RWPE1 (cell line): ENCODE measurements at places on chromosomes 13 and 19.

DNA sequence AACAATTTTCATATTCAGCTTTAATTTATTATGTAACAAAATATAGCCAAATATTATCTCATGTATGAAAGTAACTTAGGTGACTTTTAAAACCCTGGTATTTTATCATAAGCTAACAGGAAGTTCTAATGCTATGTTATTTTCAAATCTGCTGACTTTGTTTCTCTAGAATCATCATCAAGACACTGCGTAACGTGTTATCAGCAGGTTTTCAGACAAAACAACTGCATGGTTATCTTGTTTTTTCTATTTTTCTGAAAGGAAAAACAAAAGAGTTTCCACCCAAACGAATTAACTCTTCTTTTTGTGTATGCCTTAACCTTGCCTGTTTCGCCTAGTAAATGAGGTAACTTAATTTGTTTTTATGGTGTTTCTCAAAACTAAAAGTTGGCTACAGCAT, 156.3 kb downstream of the TBC1D4 start:
- no peak for DNase-seq

DNA sequence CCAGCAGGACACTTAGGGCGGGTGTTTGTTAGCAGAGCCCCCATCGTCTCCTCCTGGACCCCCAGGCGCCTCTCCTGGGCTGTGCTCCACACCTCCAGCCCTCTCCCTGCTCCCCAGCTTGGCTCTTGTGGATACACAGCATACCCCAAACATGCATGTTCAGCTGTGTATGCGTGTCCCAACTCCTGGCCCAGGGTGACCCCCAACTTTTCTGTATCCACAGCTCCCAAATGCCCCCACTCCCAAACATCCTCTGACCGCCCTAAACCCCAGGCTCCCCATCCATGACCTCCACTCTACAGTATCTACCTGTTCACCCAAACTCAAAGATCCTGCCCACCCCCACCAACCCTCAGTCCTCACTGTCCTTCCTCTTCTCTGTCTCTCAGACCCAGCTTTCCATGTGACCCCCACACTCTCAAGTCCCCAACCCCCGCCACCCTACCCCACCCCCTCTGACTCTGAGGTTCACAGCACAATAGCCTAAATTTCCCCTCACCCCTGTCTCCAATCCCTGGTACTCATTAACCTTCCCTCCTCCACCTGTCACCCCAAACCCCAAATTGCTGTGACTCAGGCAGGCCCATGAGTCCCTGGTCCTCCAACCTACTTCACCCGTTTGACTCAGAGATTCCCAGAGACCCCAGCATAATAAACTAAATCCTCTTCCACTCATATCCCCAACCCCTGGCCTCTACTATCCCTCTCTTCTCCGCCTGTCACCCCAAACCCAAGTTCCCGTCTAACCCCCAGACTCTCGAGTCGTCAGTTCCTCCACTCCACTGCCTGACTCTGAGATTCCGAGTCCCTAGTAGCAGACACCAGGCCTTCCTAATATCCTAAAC, 968 bp downstream of the UBE2M start:
- no peak for DNase-seq

DNA sequence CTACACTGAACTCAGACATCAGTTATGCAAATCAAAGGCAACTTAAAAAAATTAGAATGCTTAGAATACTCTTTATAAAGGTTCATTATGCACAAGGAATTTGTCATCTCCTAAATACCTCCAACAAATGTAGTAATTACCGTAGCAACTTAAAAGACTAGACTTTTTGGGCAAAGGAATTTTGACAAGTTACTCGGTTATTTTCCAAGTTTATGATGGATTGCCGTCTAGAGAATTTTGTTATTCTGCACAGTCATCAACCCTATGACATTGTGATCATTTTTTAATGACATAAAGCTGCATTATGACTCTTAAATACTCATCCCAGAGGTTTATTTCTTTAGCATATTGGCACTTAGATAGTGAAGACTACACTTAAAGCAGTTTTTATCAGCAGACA, 71.9 kb downstream of the TRPC4 start:
- no peak for DNase-seq

GRCh38 chr13:60355056-60355455, 42.0 kb upstream of the TDRD3 start:
- DNase-seq = no peak

- no peak for DNase-seq
Observed at GRCh38 chr19:7628589-7629311, 595 bp downstream of the XAB2 start.

DNA sequence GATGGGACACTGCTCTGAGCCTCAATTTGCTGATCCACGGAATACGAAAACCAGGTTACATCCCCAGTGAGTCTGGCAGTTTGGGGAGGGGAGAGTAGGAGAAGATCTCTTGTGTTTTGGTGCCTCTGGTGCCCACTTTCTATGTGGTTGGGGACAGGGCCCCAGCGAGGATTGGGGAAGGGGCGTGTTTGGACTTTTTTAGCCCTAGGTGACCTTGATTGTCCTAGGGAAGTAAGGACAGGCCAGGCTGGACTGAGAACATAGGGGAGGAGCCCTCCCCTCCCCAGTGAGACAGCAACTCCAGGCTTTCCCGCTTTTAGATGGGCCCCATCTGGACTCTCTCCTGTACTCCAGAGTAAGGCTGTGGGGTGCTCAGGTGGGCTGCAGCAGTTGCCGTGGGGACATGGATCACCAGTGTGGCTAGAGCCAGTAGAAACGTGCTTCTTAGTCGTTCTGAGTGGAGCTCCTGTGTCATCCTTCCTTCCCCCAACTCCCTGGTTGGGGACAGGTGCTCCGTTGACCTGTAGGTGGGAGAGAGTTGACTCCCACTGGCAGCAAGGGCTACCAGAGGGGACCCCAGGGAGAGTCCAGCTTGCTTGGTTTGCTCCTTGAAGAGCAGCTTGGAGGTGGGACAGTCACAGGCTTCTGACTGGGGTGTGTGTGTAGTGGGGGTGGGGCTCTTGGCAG, 4.3 kb downstream of the EGLN2 start:
- DNase-seq = no peak

DNA sequence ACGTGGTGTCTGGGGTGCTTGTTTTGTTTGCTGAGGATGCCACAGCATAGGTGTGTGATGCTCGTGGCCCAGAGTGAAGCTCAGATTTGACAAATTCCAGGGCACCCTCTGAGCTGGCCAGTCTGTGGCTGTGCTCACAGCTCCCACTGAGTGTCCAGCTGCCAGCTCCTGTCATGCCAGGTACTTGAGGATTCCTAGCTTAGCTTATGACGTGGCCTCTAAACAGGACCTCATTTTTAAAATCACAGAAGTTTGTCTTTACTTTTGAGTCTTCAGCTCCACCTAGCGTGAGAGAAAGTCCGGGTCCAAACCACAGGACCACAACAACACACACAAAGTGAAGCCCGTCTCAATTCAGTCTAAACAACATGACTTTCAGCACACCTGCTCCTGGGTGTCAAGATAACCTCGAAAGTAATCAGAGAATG, 117.3 kb downstream of the RAB20 start:
- no peak for DNase-seq

GRCh38 chr19:29889702-29890101, 52.3 kb upstream of the URI1 start:
- no peak for DNase-seq

GRCh38 chr13:62583466-62583865, 1167.8 kb upstream of the PCDH20 start:
- no peak for DNase-seq

DNA sequence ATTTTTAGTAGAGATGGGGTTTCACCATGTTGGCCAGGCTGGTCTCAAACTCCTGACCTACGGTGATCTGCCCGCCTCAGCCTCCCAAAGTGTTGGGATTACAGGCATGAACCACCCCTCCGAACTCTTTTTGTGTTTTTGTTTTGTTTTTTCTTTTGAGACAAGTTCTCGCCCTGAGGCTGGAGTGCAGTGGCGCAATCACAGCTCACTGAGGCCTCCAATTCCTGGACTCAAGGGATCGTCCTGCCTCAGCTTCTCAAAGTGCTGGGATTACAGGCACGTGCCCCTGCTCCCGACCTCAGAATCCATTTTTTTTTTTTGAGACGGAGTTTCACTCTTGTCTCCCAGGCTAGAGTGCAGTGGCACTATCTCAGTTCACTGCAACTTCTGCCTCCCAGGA, 11.4 kb downstream of the SIX5 start:
- no peak for DNase-seq

GRCh38 chr19:43439032-43439708, 24.5 kb downstream of the TEX101 start:
- peak; percentile 61 for DNase-seq

DNA sequence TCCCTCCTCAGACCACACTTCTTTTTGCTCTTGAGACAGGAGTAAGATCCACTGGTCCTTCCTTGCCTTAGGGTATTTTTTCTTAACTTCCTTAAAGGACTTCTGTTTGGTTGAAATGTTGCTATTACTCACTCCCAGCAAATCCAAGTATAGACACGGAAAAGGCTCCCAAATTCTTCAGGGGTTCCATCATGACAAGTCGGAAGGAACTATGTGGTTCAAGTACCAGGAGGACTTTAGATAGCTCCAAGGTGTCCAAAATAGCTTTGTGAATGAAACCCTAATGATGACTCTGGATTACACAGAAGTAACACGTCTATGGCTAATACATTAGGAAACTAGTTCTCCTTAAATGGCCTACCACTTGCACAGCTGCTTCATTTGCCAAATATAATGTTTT, 238.7 kb downstream of the KCTD12 start:
- no peak for DNase-seq

DNA sequence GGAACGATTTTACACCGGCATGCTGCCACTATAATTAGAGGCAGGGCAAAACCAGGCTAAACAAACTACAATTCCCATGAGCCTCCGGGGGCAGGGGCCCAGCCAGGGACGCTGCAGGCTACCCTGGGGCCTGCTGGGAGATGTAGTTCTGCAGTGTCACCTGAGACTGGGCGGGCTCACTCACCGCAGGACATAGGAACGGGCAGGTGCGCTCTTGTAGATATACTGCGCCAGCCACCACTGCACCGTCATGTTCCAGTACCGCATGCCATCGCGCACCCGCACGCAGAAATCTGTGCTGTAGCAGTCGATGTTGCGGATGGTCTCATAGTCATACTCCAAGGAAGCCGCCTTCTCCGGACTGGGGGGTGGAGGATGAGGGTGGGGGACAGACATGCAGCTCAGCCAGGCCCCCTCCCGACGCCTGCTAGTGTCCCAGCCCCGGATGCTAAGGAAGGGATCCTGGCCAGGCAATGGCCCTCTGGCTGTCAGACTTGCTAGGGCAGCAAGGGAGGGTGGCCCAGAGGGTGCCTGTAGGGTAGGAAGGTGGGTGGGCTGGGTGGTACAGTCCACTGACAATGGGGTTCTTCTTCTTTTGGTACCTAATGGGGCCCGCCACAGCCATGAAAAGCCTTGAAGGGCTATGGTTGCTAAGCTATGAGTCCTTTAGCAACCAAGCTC, 5.8 kb upstream of the TMC4 start:
- no peak for DNase-seq

- no peak for DNase-seq
Observed at GRCh38 chr19:6378041-6378440, 2.3 kb upstream of the PSPN start.

DNA sequence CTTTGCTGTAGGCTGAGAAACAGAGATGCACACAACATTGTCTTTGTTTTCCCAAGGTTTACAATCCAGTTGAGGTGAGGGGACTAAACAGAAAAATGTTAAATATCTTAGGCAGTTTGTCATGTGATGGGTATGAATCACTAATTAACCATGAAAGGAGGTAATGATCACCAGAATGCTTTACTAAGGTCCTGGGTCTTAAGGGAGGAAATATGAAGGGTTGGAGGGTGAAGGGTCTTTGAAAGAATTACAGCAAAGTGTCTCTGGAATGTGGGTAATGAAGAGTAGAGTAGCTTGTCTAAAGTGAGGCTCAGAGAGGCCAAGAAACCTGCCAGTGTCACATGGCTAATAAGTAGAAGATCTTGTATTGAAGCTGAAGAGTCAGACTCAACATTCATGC, 19.0 kb downstream of the BIVM start:
- DNase-seq = no peak

DNA sequence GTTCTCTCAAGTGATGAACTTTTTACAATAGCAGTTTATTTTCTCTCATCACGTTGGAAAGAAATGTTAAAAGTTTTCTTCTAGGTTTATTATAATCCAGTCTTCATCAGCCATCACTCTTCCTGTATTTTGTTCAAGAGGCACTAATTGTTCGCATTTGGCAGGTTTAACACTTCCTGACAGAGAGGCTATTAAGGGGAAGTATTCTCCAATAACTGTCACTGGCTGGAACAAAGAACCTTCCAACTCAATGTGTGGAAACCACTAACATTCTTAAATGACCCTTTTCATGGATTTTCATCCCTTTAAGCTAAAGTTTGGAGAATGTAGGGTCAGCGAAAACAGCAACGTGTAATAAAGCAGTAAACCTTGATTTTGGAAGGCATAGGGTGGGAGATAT, 145.1 kb downstream of the PCCA start:
- no peak for DNase-seq
